SK-N-SH (cell line): ENCODE measurements at places on chromosomes 11 and 22.

DNA sequence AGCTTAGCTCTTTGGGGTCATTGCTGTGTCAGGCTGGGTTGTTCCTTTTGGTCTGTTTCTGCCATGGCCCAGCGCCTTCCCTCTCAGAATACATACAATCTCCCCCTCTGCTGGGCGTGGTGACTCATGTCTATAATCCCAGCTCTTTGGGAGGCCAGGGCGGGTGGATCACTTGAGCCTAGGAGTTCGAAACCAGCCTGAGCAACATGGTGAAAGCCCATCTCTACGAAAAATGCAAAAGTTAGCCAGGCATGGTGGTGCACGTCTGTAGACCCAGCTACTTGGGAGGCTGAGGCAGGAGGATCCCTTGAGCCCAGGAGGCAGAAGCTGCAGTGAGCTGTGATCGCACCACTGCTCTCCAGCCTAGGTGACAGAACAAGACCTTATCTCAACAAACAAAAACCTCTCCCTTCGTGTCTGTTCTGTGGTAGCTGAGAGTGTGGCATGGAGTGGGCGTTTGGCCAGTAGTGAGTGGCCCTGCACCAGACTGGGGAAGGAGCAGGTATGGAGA, 46.7 kb upstream of the RAB1B start:
- no peak for DNase-seq

- no peak for DNase-seq
These were observed 368.8 kb upstream of the KIRREL3 start for GRCh38 chr11:127369356-127369755.

GRCh38 chr22:47001288-47001687, 238.8 kb downstream of the TBC1D22A start:
- no peak for DNase-seq

GRCh38 chr11:15909937-15910598, 446.3 kb downstream of the SOX6 start:
- DNase-seq = no peak

DNA sequence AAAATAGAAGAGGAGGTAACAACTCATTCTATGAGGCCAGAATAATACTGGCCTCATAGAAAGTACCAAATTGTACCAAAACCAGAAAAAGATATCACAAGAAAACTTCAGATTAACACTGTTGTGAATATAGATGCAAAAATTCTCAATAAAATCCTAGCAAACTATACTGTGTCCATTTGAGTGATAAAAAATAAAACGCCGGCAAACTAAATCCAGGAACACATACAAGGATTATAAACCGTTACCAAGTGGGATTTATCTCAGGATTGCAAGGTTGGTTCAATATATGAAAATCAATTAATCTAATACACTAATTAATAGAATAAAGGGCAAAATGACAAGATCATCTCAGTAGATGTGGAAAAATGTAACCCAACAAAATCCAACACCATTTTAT, 23.6 kb upstream of the FBXO3 start:
- DNase-seq = no peak

DNA sequence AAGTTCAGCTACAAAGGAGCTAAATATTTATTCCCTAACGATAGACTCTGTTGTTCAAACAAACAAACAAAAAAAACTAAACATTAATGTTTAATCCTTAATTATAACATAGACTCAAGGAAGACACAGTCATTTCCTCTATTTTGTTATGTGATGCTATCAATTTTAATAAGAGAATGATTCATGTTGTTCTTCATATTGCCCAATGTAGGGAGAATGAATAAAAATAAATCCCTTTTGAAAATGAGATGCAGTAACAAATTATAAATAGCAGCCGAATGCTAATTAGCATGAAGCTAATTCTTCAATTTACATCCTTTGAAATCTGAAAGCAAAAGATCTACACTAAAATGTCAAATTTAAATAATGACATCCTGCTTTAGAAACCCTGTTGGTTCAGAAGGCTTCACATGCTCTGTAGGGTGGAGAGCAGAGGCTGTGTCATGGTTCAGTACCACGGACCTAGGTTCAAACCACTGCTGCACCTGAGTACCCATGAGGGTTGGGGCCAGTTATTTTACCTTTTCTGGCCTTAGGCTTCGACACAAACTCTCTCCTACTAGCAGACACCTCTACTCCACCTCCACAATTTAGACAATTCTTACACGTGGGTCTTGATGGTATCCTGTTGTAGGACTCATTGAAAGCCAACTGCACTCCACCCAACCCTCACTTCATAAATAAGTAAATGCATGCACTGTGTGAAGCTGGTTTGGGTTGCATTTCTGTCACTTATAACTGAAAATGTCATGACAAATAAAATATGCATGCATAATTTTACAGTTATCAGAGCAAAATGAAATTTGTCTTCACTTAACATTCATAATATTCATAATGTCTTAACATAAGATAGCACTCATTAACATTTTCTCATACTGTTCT, 89.0 kb downstream of the RRAS2 start:
- no peak for DNase-seq

DNA sequence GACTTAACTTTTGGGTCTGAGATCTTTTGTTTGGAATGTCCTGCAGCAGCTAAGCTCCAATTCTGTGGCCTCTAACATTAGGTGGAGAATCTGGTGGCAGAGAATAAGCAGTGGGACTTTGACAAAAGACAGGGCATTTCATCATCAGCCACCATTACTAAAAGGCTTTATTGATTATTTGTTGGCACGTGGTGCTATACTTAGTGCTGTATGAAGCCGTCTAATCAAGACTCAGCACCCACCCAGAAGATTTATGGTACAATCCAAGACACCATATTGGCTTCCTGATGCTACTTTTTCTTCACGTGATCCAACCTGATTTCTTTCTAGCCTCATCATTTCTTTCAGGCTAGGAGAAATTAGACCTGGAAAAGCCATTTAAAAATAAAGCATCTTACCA, 80.7 kb upstream of the GRAMD1B start:
- DNase-seq = no peak

DNA sequence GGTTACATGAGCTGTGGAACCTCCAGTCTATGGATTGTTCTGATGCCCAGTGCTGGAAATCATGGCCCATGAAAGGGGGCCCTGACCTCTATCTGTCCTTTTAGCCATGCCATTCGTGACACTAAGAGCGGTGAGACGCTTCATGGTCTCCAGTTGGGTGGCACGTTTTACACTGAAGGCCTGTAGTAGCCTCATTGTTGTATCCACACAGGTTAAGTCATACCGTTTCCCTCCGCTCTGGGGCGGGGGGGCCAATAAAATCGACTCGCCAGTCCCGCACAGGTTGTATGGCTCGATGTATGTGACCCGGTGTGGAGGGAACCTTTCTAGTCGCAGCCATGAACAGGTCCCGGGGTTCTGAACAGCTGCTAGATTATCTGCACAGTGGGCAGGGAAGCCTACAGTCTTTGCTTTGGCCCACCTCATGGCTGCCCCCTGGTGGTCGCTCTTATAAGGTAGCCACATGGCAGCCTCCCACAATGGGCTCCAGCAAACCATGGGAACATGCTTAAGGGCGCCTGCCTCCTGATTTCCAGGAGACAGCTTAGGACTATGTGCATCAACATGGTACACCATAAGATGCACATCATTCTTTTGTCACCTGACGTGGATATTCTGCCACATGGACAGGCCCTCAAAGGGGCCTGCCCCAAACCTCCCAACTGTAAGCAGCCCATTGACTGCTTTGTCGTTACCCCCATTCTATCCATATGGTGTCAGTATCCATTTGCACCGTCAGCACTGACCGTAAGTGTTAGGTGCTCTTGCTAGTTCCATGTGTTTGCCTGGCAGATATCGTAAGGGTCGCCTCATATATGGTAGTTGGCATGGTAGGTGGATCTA, 19.7 kb upstream of the APOL3 start:
- DNase-seq = peak; percentile 67

GRCh38 chr11:132336781-132337535, 966.5 kb downstream of the NTM start:
- DNase-seq = no peak

- DNase-seq = no peak
These were observed 139.6 kb upstream of the E2F8 start for GRCh38 chr11:19380375-19380774.

- DNase-seq = no peak
These were observed 56.5 kb downstream of the FLRT1 start for GRCh38 chr11:64092111-64092760.

DNA sequence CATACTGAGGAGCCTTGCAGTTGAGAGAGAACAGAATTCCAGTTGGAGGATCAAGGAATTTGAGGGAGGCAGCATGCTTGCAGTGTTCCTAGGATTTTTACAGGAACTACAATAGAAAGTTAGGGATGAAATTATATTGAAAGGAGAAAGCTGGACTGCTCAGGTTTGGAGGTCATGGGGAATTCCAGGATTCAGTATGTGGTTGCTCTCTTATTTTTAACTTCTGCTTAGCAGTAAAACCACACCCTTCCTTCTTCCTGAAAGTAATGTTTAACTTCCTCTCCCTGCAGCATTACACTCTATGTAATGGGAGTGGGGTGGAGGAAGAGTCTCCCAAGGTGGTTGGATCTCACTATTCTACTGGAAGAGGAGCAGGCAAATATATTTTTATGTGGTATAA, 31.3 kb downstream of the CTNND1 start:
- no peak for DNase-seq

GRCh38 chr11:103471546-103471945, 362.3 kb downstream of the DYNC2H1 start:
- DNase-seq = peak; percentile 65

DNA sequence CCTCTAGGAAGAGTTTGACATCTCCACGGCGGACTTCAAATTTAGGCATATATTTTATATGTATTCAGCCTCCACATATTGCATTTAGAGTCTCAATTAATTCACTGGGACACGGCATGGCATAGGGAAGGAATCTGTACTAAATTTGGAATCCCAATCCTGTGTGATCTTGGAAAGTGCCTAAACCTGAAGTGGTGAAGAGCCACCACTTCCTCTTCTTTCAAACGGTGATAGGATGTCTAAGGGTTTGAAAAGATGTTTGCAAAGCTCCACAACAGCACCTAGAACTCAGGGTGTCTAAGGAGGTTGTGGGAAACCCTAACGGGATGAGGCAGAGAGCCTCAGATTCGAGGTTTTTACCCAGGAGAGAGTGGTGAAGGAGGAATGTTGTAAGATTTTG, 1.0 kb upstream of the L3MBTL2 start:
- no peak for DNase-seq
